ENCODE measurements at places on chromosomes 6 and 20.

DNA sequence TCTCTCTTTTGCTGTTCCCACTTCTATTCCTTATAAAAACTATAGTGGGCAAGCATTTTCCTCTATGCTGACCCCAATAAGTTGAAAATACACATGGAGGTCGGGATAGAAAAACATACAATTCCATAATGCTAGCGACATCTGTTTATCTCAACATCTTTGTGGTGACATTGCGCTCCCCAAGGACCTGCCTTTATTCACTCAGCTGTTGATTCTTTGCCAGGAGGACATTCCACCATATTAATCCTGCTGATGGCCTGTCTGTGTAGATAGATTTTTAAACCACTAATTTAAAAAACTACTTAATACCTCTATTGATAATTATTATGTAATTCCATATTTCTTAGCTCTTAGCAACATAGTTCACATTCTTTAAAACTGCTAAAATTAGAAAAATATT, 555.3 kb upstream of the MAP3K7 start:
- DNase-seq, result no peak

DNA sequence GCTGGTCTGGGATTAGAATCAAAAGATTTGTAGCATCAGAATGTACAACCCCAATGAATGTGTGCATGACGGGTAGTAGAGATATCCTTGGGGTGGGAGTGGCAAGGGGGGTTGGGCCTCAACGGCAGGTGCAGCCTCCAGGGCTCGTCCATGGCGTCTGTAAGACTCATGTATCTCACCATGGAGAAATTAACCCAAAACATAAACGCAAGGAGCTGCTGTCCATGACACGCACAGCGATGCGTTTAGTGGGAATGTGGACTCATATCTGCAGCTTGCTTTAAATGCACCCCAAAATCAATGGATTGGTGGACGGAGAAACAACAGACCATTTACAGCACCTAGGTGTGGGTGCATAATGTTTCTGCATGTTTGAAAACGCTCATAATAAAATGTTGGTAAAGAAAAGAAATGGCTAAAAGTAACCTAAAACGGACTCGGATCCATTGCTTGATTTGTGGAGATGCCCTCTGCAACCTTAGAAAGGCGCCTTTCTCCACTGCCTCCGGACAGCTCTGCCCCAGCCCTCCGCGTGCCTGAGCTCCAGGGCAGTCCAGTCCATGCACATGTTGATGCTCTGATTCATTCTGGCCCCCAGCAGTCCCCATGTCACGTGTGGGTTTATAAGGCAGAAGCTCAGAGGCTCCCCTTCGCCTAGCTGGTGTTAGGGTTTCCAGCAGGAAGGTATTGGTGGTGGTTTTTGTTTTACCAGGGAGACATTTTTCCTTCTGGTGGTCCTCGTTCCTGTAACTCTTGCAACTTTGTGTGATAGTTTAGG, 24.5 kb downstream of the PYGB start:
- no peak for DNase-seq

DNA sequence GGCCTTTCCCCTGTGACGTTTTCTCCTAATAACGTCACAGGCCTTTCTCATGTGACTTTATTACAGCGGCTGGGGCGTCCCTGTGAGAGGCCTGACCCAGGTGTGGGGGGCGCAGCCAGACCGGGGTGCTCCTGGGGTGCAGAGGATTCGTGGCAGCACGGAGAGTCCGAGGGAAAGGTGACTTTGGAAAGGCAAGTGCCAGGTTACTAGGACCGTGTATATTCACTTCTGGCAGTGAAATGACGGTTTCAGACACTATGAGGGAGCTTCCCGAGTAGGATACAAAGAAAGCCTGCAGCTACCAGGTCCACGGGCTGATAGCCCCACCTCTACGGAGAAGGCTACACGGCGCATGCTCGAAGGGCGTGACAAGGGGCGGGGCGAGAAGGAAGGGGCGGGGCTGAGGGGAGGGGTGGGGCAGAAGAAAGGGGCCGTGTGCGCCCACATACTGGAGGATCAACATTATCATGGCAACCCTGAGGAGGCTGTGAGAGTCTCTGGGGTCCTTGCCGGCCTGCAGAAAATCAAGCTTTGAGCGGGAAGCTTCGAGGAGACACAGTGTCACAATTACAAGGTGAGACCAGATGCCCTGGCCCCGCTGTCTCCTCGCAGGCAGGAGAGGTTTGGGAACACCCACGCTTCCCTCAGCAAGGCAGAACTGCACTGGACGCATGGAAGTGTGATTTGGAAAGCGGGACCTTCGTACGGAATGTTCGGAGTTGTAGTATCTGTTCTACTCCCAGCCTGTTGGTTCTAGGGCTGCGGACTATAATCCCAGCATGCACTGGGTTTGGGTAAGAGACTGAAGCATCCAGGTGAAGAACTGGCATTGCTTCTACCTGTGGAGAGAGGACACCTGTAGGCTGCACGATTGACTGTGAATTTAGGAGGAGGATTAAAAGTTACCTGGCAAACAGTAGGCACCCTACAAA, 54.4 kb upstream of the ZNF337 start:
- DNase-seq, result no peak

DNA sequence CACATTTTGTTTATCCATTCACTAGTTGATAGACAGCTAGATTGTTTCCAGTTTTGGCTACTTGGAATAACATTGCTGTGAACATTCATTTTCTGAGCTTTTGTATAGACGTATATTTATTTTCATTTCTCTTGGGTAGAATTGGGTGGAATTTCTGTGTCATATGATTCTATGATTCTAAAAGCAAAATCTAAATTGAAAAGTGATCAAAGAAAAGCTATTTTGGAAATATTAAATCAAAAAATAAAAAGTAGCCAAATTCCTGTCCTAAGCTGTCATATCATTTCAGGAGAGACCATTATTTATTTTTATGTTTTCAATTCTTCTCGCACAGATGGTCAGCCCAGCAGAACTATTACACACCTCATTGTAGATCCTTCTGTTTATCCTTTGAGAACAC, 229.2 kb downstream of the COL12A1 start:
- DNase-seq, result no peak

- DNase-seq, result no peak
Measured at GRCh38 chr6:37438930-37439329, 5.9 kb downstream of the CMTR1 start.

GRCh38 chr6:163707387-163708355, 293.2 kb downstream of the QKI start:
- DNase-seq, result no peak

DNA sequence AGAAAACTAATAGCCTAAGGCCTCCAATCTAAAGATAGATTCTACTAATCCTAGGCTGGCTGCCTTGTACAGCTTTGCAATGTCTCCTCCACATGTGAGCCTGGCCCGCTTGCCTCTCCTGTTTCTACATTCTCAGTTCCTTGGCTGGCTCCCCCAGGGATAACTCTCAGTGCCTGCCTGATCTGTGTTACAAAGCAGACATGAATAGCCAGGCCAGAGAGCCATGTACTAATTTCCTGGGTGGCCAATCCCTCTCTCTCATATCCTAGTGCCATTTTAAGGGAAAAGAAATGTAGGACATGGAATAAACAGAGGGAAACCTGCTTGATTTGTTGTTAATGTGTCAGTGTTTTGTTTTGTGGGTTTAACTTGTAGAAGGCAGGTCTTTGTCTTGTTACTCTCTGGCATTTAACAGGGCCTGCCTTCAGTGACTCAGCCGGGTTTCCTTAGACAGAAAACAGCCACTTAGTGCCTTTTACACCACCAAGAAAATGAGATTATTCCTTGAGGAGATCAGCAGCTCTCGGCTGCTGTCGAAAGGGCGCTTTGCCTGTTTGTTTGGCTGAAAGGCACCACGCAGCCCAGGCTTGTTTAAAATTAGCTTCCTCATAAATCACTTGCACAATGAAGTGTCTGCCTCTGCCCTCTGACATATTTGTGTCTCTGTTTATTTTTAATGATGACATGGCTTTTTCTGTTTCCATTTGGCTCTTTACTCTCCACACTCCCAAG, 702.7 kb downstream of the MAFB start:
- no peak for DNase-seq

- no peak for DNase-seq
Measured at GRCh38 chr20:18011951-18012645, 43.3 kb downstream of the MGME1 start.

- no peak for DNase-seq
Measured at GRCh38 chr6:158591134-158591809, 31.4 kb downstream of the TMEM181 start.

DNA sequence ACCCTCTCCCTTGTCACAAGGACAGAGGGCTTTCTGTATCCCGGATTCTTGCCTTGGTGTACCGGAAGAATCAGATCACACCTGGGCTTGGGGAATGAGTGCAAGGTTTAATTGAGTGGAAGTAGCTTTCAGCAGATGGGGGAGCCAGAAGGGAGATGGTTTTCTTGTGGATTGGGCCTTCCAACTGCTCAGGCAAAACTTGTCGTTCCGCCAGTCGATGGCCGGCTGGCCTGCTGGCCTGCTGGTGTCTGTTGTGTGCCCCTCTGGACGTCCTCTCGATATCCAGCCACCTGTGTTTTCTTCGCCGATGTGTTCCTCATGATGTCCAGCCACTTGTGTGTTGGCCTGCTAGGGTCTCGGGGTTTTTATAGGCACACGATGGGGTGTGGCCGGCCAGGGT, 168.1 kb downstream of the CDKAL1 start:
- no peak for DNase-seq

GRCh38 chr6:2579241-2579761, 171.4 kb downstream of the MYLK4 start:
- no peak for DNase-seq

DNA sequence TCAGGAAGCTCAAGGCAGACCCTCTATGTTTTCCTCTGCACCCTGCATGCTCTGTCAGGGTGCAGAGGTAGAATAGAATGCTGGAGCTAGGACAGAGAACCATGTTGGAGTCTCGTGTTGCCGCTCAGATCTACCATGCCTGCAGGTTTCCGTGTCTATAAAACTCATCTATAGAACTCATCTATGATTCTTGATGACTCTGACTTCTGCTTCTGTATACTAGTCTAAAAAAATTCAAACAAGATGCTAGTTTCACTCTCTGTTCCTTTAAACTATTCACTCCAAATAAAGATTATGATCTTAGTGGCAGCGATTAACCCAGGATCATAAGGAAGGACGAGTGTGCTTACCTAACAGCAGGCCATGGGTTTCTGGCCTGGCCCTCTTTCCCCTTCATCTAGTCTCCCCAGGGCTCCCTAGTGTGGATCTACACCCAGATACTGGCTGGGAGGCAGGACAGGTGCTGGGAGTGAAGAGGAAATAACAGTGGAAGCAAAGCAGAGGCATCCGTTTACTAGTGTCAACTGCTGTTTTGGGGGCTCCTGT, 162.7 kb upstream of the SUPT3H start:
- DNase-seq, result no peak

DNA sequence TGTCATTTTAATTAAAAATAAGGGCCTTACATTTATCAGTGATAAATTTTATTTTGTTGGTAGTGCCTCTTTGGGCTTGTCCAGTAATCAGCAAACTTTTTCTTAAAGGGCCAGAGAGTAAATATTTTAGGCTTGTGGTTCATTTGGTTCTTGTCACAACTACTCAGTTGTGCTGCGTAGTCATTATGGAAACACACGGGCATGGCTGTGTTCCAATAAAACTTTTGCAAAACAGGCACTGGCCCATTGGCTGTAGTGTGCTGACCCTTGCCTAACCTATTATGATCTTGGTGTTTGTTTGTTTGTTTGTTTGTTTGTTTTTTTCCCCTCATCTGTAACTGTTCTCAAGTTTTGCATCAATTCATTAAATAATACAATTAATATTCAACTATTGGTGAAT, 19.4 kb downstream of the TBPL1 start:
- no peak for DNase-seq

DNA sequence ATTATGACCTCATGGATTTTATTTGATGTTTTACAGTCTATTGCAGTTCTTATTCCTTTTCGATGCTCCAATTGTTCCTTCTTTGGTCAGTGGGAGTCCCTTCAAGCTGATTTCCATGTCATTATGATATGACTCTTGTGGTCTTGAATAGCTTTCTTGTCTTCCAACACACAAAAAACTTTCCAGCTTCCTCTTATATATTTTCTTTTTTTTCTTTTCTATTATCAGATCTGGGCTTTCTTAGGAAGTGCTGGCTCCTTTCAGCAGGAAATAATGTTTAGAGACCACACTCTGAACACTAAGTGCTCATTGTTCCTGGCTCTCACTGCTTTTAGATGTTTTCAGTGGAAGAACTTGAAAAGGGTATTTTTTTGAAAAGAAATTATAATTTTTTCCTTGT, 3.1 kb upstream of the SLC17A1 start:
- DNase-seq, result no peak

GRCh38 chr6:157080986-157081391, 242.3 kb downstream of the TMEM242 start:
- DNase-seq, result no peak

DNA sequence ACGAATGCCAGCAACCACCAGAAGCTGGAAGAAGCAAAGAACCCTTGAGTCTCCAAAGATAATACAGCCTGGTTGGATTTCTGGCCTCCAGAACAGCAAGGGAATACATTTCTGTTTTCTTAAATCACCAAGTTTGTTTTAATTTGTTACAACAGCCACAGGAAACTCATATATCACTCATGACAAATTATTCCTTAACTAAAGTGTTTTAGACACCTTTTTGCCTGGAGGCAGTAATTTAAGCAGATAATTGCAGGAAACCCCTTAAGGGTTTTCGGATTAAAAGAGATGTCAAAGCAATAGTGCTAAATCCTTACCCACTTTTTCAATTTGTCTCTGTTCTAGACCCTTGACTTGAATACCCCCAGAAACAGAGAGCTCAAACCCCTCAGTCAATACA, 1050.0 kb downstream of the EPHA7 start:
- DNase-seq, result no peak

GRCh38 chr6:47057830-47058540, 15.9 kb upstream of the ADGRF1 start:
- DNase-seq, result no peak

DNA sequence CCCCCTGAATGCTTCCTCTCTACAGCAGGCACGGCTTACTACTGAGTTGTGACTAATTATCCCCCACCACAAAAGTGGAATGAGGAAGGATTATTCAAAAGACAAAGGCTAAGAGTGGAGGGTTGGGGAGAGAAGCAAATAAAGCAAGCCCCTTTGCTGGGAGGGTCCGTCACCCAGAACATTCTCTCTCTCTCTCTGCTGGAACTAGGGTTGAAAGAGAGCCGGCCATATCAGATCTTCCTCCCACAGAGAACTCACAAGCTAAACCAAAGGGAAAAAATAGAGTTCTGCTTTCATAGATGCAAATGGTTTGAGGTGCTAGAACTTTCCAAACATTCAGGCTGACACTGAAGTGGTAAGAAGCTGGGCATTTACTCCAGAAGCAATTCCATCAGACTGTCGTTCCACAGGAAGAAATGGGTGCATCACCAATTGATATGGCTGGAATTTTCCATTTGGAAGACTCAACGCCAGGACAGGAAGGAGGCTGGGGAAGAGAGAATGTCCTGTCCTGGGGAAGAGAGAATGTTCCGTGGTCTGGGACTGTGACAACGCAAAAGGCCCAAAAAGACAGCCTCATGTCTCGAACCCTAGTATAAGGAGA, 7.9 kb downstream of the ZMYND8 start:
- DNase-seq, result no peak

DNA sequence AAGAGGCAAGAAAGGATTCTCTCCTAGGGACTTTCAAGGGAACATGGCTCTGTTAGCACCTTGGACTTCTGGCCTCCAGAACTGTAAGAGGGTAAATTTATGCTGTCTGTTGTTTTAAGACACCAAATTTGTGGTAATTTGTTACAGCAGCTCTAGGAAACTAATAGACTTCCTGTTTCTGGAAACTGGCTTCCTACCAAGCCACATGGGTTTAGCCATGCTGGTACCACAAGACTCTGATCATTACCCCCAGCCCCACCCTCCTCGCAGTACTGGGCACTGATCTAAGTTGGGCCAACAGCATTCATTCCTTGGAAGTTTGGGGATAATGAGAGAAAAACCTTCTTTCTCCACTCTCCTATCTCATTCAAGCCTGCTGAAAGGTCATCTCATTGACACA, 109.5 kb upstream of the SMLR1 start:
- DNase-seq, result no peak

GRCh38 chr6:36621371-36621855, 27.3 kb downstream of the SRSF3 start:
- DNase-seq, result no peak

Measured in NCI-H1092 (cell line).